Stimulated activated CD8-positive, alpha-beta memory T cell treated with anti-CD3 and anti-CD28 coated beads, Interleukin-4, amount 100 ng/mL, for 4 hours (primary cell): ENCODE measurements at places on chromosomes 13 and 19.

DNA sequence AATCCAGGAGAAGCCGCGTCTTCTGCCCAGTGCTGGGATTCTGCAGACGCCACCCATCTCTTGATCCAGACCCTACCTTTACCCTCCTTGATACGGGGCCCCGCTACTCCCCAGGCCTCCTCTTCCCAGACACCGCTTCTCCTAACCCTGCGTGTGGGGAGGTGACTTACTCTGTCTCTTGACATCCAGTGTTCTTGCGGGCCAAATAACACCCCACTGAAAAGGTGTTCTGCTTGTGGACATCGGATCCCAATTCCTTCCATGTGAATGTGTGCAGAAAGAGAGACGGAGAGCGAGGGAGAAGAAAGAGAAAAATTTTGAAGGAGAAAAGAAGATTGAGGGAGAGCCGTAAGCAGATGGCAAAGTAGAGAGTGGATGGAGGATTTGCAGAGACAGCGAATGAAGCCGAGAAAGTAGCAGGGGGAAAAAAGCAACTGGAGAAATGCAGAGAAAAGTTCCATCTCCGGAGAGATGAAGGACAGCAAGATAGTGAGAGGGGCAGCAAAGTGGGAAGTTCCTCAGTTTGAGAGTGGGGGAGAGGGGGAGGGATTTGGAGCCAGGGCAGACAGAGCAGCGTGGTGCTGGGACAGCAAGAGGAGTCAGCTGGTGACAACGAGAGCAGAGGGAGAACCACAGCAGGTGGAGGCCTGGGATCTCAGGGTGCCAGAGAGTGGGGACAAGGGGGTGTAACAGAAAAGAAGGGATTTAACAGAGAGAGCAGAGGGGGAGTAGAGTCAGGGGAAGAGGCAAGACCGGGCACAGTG, 814 bp downstream of the ZNF480 start:
- DNase-seq, result no peak

DNA sequence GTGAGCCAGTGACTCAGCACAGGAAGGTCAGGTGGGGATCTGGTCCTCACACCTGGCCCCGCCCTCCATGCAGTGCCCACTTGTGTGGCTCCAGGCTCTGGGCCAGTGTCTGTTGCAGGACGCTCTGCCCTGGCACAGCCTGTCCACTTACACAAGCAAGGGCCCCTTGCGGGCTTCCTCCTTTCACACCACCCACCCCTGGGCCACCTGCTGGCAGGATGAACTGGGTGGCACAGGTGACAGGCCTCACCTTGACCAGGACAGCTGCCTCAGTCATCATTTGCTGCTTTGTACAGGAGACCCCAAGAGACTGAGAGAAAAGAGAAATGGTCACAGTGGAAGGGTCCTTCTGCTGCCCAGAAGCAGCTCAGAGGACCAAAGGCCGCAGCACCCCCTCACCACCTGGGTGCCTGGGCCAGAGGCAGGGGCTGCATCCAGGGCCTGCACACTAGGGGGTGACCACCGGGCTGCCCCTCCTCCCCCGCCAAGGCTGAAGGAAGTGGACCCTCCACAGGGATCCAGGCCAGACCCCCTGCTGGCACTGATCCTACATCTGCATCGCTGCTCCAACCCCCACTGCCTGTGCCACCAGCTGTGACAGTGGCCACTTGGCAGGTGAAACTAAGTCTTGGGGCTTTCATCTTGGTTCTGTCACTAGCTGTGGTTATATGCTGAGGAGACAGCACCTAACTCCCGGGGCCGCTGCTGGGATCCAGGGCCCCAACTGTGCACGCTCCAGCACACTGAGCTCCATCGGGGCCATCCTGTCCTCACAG, 110.3 kb downstream of the TUBA3C start:
- DNase-seq, result no peak

GRCh38 chr19:34220472-34221063, 33.8 kb upstream of the GARRE1 start:
- DNase-seq, result no peak

DNA sequence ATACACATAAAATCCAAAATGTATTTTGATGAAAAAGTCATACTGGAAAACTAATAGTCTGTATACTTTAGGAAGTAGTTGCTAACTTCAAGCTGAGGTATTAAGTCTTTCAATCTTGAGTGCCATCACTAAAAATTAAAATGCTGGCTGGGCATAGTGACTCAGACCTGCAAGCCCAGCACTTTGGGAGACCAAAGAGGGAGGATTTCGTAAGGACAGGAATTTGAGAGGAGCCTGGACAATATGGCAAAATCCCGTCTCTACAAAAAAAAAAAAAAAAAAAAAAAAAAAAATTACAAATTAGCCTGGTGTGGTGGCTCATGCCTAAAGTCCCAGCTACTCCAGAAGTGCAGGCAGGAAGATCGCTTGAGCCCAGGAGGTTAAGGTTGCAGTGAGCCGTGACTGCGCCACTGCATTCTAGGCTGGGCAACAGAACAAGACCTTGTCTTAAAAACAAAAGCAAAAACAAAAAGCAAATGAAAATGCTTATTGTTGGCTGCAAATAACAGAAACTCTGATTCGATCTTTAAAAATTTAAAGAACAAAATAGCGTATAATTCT, 1994.2 kb upstream of the PCDH20 start:
- DNase-seq, result no peak

GRCh38 chr13:28820099-28821051, at the start of gene MTUS2:
Gene MTUS2, plus strand, starts transcription at chr13:28820339.
- DNase-seq, result no peak

DNA sequence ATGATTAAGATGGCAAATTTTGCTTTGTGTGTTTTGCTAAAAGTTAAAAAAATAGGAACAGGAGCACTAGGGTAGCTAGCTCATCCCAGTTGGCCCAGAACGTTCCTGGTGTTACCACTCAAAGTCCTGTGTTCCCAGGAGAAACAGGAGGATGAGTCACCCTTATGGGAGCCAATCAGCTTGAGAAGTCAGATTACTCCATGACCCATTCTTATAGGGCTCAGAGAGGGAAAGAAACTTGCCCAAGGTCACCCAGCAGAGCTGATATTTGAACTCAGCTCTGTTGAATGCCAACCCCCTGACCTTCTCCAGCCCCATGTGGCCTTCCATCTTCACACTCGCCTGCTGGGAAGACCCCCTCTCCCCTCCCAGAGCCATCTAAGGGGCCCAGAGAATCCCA, 13.0 kb downstream of the NMRK2 start:
- DNase-seq, result no peak

- DNase-seq, result no peak
These were observed 45.9 kb downstream of the SPTBN4 start for GRCh38 chr19:40512473-40513344.

DNA sequence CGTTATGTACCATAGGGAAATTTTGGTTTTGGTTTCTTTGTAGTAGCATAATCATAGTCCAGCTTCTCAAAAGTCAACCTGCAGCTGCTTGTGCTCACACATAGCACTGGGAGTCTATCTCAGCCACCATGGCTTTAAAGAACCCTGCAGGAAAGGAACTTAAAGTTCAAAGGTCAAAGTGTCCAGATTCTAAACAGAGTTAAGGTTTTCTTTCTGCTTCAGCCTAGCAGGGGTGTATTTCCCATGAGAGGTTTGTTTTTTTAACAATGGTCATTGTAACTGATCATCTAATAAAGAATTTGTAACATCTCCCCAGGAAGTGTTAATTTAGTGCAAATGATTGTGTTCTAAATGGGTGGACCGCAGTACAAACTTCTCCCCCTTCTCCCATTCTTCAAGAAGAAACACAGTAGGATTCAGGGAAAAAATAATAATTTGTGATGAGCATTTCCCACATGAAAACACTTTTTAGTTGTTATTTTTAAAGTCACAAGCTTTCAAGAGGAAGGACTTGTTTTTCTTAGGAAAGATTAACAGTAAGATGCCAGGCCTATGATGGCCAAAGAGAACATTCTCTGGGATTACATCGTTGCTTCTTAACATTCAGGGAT, 168.0 kb downstream of the EFNB2 start:
- no peak for DNase-seq

DNA sequence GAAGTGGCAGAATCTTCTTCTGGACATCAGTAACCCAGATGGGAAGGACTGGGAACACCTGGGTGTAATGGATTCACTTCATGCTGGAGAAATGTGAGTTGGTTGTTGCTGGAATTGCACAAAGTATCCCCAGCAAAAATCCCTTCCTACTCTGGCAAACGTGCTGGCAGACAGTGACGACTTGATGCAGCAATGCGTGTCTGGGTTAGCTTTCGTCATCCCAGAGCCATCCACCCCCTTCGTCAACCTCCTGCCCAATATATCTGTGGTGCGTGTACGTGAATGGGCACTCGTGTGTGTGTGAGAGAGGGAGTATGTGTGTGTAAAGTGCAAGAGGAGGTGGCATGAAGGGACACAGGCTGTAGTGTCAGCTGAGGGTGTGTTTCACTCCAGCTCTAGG, 70.9 kb downstream of the TM9SF2 start:
- DNase-seq, result no peak

DNA sequence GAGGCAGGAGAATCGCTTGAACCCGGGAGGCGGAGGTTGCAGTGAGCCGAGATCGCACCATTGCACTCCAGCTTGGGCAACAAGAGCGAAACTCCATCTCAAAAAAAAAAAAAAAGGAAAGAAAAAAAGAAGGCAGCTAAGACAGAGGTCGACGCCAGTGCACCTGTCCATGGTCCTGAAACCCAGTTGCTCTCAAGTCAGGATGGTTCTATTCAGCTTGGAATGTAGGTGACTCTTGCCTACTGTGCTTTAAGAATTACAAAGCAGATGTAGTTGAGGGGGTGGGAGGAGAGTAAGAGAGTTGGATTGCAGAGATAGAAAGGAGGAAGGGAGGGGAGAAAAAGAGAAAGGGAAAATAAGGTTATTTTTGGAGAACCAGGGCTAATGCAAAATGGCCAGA, 18.7 kb downstream of the CACNG7 start:
- DNase-seq, result no peak

DNA sequence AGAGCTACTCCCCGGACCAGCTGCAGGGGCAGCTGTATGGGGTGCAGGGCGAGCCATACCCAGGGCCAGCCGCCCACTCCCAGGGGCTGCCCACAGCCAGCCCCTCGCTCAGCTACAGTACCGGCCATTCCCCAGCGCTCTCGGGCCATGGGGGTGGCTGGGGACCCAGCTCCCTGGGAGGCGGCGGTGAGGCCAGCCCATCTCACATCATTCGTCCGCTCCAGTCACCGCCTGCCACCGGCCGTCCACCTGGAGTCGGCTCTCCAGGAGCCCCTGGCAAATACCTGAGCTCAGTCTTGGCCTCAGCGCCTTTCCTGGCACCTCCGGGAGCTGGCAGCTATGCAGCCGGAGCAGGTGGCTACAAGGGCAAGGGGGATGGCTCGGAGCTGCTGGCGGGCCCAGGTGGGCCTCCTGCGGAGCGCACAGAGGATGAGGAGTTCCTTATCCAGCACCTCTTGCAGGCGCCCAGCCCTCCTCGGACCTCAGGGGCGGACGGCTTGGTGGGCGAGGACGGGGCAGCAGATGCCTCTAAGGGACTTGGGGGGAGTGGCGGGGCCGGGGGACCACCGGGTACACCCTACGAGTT, 4.9 kb downstream of the PRR12 start:
- DNase-seq, result no peak

- DNase-seq, result no peak
These were observed 36.7 kb upstream of the DGKH start for GRCh38 chr13:42011601-42012350.

DNA sequence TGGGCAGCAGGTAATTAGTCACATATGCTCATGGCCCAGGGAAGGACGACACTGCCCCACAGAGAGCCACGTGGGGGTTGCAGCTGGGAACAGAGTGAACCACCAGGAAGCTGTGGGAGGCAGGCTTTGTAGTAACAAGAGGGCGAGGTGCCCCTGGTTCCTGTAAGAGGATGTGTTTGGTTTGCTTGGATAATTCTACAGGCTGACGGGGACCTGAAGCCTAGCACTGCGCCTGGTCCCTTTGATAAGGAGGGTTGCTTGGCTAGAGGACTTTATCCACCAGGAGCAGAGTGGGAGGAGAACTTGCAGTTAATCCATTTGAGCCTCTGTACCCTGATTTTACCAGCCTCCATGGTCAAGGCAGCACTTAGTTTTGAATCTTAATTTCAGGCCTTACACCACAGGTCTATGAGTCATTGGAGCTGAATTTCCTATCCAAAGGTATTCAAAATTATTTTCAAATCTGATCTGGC, 67.4 kb upstream of the CLDN10 start:
- no peak for DNase-seq

- DNase-seq, result no peak
These were observed 28.6 kb downstream of the F2RL3 start for GRCh38 chr19:16917401-16917800.
